Mesenteric fat pad (tissue), 1 donor: ENCODE measurements at places on chromosomes 12 and 14.

- DNase-seq = no peak
Observed at GRCh38 chr14:63878052-63878451, 25.2 kb downstream of the SYNE2 start.

DNA sequence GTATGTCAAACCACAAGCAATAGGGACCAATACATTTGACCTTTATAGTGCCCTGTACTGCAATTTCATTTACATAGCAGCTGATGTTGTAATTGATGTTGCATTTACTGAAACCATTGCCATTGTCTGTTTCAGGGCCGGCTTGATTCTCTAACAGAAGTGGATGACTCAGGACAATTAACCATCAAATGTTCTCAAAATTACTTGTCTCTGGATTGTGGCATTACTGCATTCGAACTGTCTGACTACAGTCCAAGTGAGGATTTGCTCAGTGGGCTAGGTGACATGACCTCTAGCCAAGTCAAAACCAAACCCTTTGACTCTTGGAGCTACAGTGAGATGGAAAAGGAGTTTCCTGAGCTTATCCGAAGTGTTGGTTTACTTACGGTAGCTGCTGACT lies 216.0 kb downstream of the AKAP6 start:
- no peak for DNase-seq

DNA sequence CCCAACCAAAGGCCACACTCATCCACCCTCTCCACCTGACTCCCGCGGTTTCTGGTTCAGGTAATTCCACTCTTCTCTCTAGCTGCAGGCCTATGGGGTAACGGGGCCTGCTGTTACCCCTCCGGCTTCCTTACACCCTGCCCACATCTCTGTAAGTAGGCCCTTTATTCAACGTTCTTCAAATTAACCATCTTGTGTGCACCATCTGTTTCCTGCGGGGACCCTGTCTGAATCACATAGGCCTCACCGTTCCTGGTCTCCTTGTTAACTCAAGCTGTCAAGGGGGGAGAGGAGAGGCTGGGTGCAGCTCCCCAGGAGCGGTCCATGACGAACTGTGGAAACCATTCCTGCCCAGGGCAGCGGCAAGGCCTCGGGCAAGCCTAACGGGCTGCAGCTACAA lies 9.3 kb upstream of the DLK1 start:
- DNase-seq = no peak

- no peak for DNase-seq
Observed at GRCh38 chr12:3204143-3204542, 127.0 kb downstream of the TSPAN9 start.

DNA sequence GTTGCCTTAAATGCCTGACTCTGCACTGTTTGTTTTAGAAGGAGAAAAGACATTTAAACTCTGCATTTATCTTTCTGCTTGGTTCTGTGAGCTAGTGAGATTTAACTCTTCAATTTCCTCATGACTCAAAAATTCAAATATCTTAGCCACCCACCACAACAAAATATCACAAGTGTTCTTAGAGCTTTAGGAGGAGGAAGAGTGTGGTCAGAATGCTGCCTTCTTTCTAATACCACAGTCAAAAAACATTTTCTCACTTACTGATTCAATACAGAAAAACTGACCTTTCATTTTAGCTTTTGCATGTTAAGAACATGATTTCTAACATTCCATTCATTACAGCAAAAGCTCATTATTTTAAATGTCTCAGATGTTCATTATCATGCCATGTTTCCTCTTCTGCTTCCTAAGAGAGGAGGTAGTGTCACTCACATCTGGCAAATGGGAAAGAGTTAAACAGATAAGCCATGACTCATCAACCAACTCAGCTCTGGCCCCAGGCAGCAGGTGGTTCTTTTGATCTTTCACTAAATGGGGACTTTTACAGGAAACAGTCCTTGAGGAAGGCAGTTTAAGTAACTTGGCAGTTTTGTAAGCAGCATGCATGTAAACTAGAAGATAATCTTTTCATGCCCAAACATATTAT lies 56.4 kb upstream of the RNU6-8 start:
- no peak for DNase-seq

DNA sequence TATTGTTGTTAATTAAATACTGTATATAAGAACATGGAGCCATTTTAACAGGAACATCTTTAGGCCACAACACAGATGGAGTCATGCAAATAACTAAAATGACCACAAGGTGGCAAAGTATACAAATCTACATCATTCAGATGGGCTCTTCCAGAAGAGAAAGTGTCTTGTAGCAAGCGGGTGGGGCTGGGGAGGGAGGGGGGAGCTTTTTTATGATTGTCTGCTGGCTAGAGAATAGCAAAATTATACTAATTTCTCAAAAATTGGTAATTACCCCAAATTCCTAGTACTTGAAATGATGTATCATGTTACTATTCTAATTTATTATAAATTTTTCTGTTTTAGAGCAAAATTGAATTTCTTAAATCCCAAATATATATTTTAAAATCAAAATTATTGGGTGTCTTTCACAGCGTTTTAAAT lies 378.7 kb downstream of the PRKD1 start:
- DNase-seq = no peak

DNA sequence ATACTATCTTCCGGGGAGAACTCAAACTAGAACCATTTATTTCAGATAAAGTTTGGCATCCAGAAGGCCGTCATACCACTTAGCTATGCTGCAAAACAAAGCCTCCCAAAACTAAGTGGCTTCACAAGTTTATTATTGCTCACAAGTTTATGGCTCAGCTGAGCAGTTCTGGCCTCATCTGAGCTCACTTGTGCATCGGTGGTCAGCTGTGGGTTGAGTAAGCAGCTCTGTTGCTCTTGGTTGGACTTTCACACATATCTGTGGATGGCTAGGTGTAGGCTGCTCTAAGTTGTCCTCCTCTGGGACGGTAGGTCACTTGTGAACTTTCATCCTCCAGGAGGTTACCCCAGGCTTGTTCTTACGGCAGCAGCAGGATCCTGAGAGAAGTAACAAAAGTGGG lies 162.7 kb downstream of the BTG1 start:
- DNase-seq = no peak

DNA sequence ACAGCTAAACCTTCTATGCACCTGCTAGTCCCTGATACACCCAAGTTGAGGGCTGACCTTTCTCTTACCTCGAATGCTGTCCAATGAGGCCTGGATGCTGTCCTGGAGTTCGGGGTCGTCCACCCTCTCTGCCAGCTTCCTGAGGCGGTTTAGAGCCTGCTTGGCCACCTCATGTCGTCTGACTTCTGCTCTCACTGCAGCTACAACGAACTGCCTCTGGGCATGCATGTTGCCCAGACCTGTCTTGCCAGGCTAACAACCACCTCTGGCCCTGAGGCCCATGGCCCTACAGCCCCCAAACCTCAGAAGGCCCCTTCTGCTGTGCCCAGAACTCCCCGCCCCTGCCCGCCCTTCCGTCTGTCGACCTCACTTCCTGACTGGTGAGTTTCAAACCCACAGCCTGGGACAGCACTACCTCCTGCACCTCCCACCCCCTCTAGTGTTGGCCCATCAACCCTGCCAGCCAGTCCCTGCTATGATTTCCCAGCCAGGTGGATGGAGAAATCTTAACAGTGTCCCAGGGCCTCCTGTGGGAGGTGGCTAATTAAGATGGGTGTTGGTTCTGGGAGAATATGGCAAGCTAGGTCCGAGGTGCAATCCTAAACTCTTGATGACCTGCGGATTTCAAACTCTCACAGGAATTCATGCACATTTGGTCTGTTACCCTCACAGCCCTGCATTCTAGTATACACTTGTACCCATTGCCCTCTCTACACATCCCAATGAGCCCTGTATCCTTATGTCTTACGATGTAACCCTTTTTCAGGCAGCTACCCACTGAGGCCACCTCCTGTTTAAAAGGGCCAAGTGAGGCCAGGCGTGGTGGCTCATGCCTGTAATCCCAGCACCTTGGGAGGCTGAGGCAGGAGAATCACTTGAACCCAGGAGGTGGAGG lies 2.7 kb upstream of the TSPAN31 start:
- no peak for DNase-seq

GRCh38 chr14:51921026-51921425 lies 60.6 kb downstream of the GNG2 start:
- no peak for DNase-seq

- no peak for DNase-seq
Observed at GRCh38 chr14:55190906-55191202, 531 bp downstream of the DLGAP5 start.

- DNase-seq = no peak
Observed at GRCh38 chr14:59360233-59360632, 104.9 kb downstream of the GPR135 start.

DNA sequence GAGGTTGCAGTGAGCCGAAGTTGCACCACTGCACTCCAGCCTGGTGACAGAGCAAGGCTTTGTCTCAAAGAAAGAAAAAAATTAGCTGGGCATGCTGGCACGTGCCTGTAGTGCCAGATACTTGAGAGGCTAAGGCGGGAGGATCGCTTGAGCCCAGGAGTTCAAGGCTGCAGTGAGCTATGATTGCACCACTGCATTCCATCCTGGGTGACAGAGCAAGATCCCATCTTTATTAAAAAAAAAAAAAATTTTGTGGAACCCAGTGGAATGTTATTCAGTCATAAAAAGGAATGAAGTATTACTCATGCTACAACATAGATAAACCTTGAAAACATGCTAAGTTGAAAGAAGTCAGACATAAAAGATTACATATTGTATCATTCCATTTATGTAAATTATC lies 8.3 kb upstream of the ERBB3 start:
- DNase-seq = no peak

- DNase-seq = no peak
Observed at GRCh38 chr14:54881761-54882401, 20.7 kb downstream of the GCH1 start.
